Tibial artery (tissue), 4 donors: ENCODE measurements at places on chromosomes 5 and 9.
A peak's percentile ranks its signal among the peaks of the same experiment; 100 is the strongest.

DNA sequence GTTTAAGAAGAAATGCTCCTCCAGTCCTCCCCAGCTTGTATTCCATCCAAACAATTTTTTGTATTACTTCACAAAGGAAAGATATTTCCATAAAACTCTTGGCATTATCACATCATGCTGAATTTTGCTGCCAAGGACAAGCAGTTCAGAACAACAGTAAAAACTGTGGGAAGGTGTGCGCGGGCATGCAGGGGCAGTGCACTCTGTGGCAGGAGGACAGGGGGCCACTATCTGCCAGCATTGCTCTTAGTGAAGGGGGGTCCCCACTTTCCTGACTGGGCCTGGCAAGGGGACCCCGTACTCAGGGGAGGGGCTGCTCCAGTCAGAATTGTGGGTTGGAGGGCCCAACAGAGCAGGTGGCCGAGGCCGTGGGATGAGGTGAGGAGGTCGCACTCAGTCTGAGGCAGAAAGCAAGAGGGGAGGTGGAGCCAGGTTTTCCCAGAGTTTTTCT lies 32.8 kb downstream of the ANGPTL2 start:
- no peak for DNase-seq

DNA sequence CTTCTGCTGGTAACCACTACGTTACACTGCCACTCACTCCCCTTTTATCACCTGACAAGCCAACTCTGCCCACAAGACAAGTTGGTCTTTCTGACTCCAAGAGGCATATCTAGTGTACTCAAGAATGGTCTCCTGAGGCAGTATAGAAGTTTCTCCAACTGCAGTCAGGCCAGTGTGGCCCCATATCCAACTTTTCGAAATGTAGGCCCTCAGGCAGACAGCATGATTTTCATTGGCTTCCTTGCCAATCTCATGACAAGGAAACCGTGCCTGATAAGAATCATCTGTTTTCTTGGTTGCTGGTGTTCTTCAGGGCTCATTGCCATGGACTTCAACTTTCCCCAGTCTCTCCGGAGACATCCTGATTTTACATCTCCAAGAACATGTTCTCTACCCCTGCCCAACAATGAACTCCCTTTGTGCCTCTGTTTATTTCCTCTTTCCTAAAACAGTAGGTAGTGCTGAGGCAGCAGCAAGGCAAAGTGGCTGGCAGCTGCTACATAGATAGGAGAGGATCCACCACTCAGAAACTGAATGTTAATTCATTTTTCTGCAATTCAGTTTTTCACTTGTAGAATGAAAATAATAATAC lies 62.6 kb upstream of the SEMA6A start:
- DNase-seq: no peak

DNA sequence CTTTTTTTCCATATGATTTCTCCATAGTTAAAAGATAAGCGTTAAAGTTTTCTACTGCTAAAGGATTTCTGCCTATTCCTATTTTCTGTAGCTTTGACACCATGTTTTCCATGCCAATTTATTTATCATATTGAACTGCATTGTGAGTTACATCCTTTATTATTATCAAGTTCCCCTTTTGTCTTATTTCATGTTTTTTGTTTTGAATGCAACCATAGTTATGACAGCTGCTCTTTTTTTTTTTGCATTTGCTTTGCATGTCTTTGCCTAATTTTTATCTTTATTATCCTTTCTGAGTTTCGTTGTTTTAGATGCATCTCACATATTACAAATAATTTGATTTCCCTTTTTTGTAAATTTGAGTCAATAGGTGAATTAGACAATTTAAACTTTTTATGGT lies 161.5 kb downstream of the DEPDC1B start:
- DNase-seq: no peak

- DNase-seq: no peak
These were observed 13.6 kb downstream of the LRRC8A start for GRCh38 chr9:128895556-128895955.

DNA sequence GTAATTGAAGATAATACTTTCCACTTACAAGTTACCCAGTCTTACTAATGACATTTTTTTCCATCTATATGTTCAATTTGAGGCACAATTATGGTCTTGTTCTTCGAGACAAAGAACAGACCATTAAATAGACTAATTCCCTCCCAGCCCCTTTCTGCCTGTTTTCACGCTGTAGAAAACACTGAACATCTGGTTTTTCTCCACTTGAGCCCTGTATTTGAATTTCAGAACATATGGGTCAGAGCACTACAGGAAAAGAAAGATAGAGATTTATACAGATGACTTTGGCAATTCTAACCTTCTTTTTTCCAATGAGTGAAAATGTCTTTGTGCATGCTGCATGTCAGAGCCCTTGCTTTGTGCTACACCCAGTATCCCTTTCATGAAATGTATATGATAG lies 506.9 kb downstream of the LRRC70 start:
- no peak for DNase-seq

DNA sequence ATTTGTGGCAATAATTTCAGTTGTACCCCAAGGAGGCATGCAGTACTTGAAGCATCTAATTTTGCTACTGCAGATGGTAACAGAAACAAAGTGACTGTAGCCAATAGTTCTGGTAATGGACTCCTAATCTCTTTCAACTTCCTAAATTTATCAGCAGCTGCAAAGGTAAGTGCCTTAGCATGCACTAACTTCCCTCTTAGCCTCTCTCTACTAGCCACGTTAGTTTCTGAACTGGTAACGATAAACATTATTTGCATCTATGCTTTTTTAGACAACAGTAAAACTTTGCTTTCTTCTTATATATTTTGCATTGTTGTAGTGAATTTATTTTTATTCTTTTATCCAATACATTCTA lies 6.2 kb upstream of the CKS2 start:
- no peak for DNase-seq

DNA sequence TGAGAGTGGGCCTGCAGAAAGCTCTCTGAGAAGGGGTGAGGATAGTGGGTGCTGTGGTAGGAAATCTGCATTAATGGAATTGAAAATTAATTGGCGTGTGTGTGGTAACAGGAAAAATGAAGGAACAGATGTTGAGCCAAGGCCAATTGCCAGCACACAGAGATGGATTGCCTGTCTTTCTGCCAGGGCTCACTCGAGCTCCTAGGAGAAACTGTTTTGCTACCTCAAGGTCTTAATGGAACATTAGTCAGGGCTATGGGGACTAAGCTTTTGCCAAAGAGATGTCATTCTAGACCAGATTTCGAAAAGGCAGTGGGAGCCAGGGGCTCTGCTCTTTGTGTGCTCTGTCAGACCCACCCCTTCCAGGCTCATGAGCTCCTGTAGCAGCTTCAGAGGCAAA lies 124.0 kb upstream of the EFNA5 start:
- DNase-seq: no peak

DNA sequence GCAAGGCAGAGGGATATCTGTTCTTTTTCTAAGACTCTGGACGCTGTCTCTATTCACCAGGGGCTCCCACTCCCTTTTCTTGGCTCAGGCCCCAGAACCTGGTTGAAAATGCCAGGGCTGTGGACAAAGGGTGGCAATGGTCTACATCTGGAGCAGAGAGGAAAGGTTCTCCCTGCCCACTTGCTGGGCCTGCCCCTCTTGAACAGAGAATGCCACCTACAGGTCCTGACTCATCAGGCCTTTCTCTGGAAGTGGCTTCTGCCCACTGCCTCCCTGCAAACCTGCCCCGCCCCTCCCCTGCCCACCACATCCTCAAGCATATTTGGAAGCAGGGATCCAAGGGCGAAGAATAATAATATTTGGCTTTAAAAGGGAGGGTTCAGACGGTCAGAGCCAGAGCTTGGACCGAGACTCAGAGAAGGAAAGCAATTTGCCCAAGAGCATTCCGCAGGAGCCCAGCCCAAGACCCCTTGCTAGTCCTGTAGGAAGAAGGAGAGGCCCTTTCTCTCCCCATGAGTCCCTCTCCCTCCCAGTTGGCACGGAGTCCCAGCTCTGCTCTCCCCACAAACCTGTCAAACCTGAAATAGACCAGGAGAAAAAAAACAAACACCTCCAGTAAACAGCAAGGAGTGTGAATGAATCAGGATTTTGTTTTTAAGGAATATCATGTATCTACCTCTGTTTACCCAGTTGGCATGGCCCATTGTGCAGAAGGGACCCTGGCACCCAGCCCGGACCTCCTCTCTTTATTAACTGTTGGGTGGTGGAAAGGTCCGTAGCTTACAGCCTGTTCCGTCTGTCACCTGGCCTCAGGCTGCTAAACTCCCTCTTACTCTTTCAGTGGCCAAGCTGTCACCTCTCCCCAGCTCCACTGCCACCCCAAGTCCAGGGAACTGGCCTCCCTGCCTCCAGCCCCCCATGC lies 37.7 kb upstream of the STXBP1 start:
- peak; percentile 45 for DNase-seq

DNA sequence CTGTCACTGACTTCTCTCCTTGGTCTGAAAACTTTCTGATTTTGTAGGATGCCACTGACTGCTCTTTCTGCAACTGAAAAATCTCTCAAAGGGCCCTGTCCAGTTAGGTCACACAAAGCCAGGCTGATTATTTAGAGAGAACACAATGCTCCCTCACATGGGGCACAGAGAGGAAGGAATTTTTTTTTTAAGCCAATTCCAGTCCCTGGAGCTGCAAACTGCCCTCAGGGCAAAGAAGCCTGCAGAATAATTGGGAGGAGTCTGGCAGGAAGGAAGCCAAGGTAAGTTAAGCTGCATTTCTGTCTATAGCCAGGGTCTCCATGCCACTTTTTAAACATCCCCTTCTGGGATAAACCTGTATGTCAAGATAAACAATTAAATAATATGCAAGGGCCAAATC lies 305.5 kb downstream of the ZSWIM6 start:
- DNase-seq: no peak
